Activated CD4-positive, alpha-beta T cell treated with anti-CD3 and anti-CD28 coated beads, Interleukin-2, amount 50 U/mL, for 24 hours (primary cell): ENCODE measurements at places on chromosomes 11 and 22.

- no peak for DNase-seq
Measured at GRCh38 chr11:105241136-105241535, 101.6 kb upstream of the CARD18 start.

GRCh38 chr11:2248762-2249161 is 21.6 kb downstream of the ASCL2 start:
- no peak for DNase-seq

- no peak for DNase-seq
Measured at GRCh38 chr22:40542821-40543540, 93.5 kb downstream of the MRTFA start.

DNA sequence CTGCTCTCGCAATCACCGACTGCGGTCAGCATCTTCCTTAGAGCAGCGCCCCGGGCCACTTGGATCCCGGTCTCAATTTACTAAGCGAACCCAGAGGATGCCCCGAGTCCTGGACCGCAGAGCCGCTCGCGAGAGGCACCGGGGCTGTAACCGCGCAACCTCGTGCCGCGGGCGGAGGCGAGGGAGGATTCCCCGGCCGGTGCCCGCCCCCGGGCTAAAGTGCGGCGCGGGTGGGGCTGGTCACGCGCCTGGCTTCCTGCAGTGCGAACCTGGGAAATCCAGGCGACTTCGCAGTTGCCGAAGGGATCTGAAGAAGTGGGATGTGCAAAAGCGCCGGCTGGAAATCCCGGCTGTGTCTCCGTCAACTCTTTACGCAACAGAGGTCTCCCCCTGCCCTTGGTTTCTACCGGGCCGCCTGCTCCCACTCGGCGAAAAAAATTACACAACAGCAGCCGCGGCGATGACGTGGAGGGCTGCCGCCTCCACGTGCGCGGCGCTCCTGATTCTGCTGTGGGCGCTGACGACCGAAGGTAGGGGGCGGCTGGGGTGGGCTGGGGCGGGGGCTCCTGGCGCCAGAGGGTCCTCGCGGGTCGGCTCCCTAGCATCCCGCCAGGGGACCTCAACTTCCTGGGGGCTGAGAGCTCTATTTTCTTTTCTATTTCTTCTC is at the start of gene NCR3LG1:
TSS of gene NCR3LG1 (plus strand) at position 291 of the 667 bp plus-strand sequence. CDS start at position 461, 170 bp downstream.
- DNase-seq = peak; percentile 37

GRCh38 chr11:3341298-3341697 is 37.6 kb downstream of the ZNF195 start:
- peak; percentile 47 for DNase-seq

- no peak for DNase-seq
Measured at GRCh38 chr11:64794526-64794925, 8.5 kb downstream of the MAP4K2 start.

DNA sequence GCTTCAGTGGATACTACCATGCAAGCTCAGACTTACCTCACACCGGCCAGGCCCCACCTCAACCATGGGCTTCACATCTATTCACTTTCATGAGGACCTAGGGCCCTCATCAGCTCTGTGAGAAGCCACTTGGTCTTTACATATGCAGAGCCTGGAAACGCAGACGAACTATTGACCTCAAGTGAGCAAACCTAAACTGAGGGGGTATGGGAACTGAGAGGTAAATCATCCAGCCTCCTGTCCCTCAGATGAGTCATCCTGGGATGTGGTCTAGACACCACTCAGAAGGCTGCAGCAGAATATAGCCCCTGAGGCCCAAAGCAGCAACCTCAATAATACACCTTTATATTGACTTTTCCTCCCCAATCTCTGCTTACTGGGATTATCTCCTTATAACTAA is 578.0 kb downstream of the INSC start:
- no peak for DNase-seq

DNA sequence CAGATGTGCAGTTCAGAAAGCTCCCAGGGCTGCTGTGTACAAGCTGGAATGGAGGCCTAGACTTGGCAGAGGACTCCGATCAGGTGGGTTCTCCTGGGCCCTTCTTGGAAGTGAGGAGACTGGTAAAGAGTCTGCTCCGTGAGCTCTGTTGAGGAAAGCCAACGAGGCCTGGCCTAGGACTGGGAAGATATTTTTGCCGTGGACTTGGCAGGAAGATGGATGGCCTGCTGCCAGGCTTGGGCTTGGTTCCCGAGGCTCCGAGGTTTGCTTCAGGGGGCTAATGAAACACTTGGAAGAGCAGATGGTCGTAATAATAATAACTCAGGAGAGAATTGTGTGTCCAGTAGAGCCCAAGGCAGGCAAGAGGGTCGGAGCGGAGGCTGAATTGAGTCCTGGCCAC is 3.9 kb downstream of the GALR3 start:
- no peak for DNase-seq

DNA sequence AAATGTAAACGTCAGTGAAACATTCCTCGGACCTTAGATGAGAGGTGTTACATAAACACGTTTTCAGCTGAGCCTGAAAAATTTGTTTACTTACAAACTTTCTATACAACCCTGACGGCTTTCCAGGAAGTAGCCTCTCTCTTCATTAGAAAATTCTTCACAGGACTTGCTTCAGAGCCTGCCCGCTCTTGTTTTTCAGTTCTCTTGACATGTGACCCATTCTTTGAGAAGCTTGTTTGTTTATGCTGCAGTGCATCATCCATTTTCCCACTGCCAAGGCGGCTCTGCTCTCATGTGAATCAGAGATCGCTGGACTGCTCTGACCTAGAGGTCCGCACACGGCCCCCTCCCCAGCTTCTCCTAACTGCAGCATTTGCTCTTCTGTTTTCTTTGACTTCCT is 47.9 kb upstream of the ARHGAP42 start:
- no peak for DNase-seq
